ENCODE measurements at places on chromosomes 16 and 17.

DNA sequence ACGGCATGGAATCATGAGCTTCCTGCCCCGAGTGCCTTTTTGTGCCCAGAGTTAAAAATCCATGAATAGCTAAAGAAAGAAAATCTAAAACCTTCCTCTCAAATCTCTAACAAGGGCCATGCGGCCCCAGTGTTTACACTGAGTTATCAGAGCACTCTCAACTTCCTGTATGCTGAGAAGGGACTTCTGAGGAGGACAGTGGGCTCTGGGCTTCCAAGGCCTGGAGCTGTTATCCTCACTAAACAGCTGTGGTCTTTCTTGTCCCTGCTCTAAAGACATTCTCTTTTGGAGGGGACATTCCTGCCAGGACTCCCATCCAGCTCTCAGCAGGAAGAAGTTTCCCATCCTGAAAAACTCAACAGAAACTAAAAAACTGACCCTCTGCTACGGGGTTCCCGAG lies 135.6 kb downstream of the AATF start:
- no peak for DNase-seq

- no peak for DNase-seq
These were observed 23.4 kb downstream of the LMF1 start for GRCh38 chr16:947255-947921.

GRCh38 chr17:55275894-55276804 lies 11.4 kb downstream of the HLF start:
- peak; percentile 76 for DNase-seq

DNA sequence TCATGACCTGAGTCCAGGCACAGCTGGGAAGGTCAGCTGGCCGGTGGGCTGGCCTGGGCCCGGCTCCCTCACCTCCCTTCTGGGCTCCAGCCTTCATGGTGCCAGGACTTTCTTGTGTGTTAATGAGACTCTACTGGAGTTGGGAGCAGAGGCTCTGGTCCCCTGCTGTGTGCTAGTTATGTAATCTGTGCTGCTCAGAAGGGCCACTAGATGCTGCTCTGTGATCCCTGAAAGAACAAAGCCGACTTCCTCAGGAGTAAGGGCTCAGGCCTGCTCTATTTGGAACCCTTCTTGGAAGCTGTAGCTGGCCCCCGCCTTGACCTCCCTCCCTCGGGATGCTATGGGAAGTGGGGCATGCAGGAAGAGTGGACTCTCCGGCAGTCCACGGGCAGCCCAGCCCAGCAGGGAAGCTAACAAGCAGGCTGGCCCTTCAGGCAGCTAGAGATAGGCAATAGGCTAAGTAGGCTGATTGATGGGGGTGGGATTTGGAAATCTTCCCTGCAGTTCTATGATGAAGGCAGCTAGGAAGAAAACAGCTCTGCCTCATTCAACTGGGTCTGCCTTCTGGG lies 3.3 kb upstream of the CDK5R1 start:
- DNase-seq: peak; percentile 51

GRCh38 chr17:45260204-45260783 lies 1.6 kb downstream of the SPATA32 start:
- DNase-seq: no peak

- DNase-seq: no peak
These were observed 251.0 kb downstream of the CDH11 start for GRCh38 chr16:64870859-64871258.

- DNase-seq: peak; percentile 30
These were observed 264.3 kb downstream of the CPPED1 start for GRCh38 chr16:12539185-12539929.

GRCh38 chr17:10727192-10727591 lies 2.6 kb downstream of the TMEM220 start:
- DNase-seq: peak; percentile 8

DNA sequence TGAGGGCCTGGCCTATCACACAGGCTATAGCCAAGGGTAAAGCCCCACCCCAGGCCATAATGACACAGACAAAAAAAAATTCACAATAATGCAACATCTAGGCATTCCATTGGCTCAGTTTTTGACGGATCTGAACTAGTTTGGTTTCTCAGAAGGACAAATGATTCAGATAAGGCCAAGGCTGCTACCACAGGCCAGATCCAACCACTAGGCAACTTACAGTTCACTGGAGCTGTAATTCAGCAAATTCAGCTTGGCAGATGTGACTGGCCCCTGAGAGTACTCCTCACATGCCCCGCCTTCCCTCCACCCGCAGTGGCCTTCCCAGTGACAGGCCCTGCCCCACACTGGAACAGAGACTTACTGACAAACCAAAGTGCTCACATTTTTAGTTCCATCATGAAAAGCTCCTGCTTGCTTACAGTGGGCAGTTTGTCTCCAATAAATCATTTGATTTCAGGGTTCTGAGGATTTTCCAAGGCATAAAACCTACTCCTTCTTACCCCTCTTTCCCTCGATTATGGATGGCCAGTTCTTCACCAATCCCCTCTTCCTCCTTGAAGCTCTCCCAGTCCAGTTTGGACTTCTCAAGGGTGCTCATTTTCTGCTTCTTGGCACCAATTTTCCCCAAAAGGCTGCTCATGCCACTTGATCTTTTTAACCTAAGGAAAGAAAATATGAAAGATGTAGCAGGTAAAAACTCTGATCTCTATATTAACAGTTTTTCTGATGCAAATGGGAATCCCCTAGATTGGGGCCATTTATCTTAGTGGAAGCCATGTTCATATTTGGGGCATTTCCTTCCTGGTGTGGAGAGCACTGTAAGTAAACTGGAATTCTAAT lies 53.3 kb upstream of the BCAR1 start:
- DNase-seq: peak; percentile 91

GRCh38 chr16:11047057-11047456 lies 102.7 kb downstream of the CLEC16A start:
- DNase-seq: no peak

DNA sequence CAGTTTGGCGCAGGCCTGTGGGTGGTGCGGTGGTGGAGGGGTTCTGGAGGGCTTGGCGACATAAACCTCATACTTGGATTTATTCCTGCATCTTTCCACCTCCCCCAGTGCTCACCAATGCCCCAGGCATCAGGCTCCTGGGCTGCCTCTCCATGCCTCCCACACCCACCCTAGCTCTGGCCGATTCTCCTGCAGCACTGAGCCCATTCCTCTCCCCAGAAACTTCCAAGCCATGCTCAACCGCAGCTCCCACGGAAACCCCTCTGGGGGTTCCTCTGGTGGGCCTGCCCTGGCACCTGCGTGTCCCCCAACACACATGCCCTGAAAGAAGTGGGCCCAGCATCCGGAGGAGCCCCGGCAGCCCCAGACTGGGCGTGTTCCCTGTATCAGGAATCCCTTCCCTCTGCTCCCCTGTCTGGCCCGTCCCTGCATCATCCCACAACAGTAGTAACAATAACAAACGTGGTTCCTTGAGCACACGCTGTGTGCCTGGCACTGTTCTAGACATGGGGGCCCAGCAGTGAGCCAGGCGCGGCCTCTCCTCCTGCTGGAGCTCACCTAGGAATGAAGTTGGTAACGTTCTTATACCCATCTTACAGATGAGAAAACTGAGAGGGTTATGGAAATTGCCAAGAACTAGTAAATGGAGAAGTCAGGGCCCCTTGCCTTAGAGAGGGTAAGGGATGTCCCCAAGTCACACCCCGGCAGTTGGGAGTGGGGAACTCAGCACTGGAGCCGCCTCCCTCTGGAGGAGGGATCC lies 2.3 kb downstream of the PRSS21 start:
- no peak for DNase-seq

- no peak for DNase-seq
These were observed 2.0 kb upstream of the PCTP start for GRCh38 chr17:55748841-55749240.

DNA sequence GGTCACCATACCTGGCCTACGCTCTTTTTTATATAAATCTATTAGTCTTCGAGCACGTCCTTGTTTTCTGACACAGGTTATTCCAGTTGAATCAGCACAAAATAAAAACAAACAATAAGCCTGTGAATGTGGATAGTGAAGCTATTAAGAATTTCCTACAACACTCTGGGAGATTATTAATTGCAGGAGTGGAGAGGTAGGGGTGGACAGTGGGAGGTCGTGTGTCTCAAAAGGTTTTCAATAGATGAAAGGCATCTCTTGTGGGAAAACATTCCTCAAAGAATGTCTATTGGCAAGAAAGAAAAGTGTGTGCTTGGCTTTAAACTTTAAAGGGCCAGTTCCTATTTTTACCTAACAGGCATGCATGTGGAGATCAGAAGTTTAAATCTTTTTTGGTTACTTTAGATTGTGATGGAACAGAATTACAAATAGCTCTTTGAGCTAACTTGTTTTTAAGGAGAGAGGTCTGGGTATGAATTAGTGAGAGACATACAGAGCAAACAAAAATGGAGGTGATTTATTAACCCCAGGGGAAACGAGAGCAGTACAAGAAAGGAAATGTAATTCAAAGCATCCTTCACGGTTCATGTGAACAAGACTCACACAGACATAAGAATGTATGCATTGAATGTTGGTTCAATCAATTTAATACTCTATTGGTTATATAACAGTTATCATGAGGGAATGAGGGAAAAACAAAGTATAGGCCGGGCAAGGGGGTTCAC lies 9.0 kb downstream of the SMYD4 start:
- no peak for DNase-seq

- peak; percentile 50 for DNase-seq
These were observed 583 bp upstream of the CYLD start for GRCh38 chr16:50741225-50741780.

- no peak for DNase-seq
These were observed 38.4 kb downstream of the EPN2 start for GRCh38 chr17:19275457-19276127.

Measured in bronchial epithelial cell (primary cell).